ENCODE measurements at places on chromosomes 5 and 9.

- DNase-seq = no peak
These were observed 131.4 kb upstream of the TRIM32 start for GRCh38 chr9:116555556-116556155.

DNA sequence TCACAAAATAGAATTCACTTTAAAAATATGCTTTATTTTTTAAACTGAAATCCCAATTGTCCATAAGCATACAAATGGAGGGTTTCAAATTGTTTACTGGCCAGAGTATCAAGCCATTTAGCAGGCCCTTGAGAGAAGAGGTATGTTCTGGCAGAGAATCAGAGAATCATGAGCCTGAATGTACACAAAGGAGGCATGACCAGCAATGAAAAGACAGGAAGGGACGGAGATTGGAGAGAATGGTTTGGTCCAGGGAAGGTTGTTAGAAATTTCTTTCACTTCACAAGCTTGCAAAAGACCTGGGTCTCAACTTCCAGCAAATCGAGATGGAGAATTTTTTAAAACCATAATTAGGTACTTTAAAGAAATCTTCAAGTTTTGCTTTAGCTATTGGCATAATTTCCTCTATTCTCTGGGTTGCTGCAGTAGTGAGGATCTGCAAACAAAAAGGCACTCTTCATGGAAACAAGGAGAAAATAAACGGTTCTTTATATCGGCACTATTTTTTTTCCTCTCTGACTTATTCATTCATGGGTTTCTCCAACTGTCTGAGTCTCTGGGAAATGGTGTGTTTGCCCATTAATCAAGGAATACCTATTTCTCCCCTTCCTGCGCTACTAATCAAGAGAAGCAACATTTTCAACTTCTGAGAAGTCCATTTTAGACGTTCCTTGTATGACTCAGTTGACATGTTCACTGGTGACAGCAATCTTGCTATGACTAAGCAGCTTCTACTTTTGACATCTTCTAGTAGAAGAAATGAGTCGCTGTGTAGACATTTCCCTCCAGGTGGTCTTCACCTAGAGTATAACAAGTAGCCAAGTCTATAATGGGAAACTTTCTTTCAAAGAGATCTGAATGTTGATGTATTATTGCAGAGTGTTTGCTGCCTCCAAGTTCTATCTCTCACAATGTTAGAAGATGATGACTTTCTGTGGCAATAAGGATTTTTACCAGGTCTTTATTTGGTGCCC lies 23.1 kb upstream of the ERCC6L2 start:
- DNase-seq = no peak

GRCh38 chr5:61704289-61704688 lies 372.2 kb downstream of the ZSWIM6 start:
- no peak for DNase-seq

DNA sequence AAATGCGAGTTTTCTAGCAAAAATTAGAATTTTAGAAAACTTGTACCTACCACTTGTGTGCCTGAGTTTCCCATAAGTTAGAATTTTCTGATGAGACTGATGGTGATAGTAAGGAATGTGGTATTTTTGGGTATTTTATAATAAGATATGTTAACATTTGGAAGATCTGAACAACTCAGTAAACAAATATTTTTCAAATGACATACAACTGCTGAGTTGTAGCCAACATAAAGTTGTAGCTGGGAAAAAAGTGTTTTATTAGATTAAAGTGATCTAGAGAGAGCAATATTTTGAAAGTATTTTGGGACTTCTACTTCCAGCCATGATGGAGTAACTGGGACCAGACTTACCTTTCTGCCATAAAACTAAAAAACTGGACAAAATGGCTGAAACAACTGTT lies 37.9 kb downstream of the GEMIN5 start:
- DNase-seq = no peak

- DNase-seq = no peak
These were observed 59.8 kb upstream of the ZBED3 start for GRCh38 chr5:77146896-77147295.

DNA sequence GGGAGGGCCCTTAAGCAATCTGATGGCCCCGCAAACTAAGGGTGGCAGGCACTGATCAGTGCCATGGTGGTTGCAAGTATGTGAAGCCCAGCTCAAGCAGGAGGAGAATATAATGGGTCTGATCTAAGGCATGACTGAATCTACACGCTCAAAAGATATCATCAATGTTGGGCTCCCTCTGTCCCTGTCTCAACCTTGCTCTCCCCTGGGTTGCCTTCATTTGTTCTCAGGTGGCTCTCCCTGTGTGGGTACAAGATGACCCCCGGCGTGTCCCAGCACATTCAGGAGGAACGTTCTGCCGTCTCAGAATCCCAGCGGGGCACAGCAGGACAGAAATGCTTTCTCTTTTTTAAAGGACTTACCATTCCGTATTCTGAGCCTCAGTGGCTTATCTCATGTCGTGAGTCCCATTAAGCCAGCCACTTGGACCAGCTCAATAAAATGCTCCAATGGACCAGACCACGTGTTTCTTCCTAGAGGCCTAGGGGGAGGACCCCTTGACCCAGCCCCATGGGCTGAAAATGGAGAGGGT lies 12.0 kb upstream of the RNF130 start:
- DNase-seq = no peak

- no peak for DNase-seq
These were observed 12.6 kb upstream of the SEMA5A start for GRCh38 chr5:9558319-9558965.

DNA sequence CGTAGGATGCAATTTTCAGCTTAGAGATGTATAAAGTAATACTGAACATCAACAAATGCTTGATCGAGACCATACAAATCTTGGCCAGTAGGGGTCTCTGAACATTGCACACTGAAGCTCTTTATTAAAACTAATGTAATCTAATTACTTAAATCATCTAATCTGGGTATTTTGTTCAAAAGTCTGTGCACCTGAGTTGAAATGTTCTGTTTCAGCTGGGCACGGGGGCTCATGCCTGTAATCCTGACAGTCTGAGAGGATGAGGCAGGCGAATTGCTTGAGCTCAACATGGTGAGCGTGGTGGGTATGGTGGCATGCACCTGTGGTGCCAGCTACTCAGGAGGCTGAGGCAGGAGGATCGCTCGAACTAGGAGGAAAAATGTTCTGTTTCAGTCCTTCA lies 41.0 kb downstream of the ESM1 start:
- DNase-seq = no peak

- no peak for DNase-seq
These were observed 91.8 kb upstream of the CXCL14 start for GRCh38 chr5:135670588-135670987.

GRCh38 chr5:124662181-124662781 lies 84.2 kb downstream of the ZNF608 start:
- DNase-seq = no peak

DNA sequence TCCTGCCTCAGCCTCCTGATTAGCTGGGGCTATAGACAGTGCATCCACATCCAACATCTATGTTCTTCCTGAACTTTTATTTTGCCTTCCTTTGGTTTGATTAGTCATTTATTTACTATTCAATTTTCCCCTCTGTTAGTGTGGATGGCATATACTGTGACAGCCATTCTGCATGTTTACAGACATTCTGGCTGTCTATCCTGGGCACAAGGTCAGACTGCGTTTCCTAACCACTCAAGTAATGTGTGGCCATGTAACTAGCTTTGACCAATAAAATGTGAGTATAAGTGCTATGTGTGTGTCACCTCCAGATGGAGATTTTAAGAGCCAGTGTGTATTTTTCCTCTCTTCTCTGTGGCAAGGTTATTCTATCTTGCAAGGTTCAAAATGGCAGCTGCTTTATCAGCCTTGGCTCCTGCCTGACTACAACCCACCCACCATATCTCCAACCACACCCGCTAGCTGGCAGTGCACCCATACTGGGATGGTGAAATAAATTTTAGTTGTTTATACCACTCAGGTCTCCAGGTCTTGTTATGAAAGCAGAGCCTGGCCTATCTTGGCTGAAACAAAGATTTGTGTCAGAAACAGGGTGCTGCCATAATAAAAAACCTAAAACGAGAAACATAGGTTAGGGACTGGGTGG lies 32.2 kb downstream of the PDE6A start:
- no peak for DNase-seq

- DNase-seq = no peak
These were observed 14.4 kb upstream of the ABLIM3 start for GRCh38 chr5:149126906-149127305.

- DNase-seq = no peak
These were observed 6.1 kb downstream of the SLCO4C1 start for GRCh38 chr5:102290004-102290403.

DNA sequence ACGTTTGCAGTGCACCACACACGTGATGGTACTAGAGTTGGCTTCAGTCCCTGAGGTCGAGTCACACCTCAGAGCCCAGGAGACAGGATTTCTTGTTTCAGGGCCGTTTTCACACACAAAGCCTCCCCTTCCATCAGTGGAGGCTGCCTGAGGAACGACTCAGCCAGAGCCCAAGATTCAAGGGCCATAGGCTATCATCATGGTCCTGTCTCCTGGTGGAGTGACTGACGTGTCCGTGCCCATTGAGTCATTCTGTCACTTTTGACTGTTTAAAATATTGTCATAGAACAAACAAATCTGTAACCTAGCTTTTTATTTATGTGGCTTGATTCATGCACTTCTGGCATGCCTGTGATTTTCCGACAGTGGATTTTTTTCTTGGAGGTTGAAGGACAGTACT lies 28.3 kb downstream of the CAMK2A start:
- no peak for DNase-seq

- DNase-seq = no peak
These were observed 257.8 kb downstream of the BNC2 start for GRCh38 chr9:16612627-16613026.

- DNase-seq = no peak
These were observed 119.2 kb downstream of the MSX2 start for GRCh38 chr5:174843263-174844250.

DNA sequence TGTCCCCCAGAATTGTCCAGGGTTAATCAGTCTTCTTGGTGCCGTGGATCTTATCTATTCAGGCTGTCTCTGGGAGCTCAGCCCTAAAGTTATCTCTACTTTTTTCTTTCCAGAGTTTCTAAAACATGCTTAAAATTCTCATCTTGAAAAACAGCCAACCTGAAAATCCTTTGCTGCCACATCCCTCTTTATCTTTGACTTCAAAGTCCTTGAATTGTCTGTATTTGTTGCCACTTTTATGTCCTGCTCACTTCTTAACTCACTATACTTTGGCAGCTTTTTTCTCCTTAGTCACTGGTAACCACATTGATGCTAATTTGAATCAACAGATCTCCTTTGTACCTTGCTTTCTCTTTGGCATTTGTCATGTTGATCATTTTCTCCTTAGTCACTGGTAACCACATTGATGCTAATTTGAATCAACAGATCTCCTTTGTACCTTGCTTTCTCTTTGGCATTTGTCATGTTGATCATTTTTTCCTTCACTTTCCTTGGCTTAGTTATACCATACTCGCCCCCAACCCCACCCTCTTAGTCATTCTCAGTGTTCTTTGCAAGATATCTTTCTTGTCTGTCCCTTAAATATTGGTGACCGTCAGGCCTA lies 8.5 kb downstream of the DMXL1 start:
- no peak for DNase-seq

GRCh38 chr5:26563979-26564378 lies 474.4 kb downstream of the CDH9 start:
- no peak for DNase-seq

DNA sequence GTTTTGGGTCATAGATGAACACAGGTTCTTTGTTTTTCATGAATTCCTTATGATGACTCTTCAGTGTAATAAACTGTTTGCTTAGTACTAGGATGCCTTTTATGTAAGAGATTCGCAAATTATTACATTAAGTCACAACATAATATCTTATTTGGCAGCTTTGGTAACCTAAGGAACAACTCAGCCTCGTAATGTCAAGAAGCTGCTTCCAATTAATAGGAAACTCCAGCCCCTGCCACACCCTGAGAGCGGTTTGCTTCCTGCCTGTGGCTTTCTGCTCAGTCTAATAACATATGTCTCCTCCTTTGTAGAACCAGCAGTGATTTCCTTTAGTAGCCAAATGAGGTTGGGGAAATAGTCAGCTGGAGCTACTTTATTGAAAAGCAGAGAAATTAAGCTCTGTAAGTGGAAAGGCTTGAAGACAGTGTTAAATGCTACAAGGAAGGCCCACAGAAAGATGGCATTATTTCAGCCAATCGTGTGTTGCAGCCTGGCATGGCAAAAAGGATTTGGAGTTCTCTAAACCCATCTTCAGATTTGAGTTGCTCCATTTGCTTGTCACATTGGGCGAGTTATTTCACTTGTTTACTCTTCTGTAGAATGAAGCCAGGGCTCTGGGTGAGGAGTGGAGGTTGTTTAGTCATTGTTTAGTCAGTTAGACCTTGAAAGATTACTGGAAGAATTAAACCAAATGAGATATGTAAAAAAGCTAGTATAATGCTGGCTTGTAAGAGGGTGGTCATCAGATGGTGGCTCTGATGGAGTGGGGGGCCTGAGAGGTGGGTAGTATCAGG lies 54.1 kb downstream of the MTAP start:
- no peak for DNase-seq

DNA sequence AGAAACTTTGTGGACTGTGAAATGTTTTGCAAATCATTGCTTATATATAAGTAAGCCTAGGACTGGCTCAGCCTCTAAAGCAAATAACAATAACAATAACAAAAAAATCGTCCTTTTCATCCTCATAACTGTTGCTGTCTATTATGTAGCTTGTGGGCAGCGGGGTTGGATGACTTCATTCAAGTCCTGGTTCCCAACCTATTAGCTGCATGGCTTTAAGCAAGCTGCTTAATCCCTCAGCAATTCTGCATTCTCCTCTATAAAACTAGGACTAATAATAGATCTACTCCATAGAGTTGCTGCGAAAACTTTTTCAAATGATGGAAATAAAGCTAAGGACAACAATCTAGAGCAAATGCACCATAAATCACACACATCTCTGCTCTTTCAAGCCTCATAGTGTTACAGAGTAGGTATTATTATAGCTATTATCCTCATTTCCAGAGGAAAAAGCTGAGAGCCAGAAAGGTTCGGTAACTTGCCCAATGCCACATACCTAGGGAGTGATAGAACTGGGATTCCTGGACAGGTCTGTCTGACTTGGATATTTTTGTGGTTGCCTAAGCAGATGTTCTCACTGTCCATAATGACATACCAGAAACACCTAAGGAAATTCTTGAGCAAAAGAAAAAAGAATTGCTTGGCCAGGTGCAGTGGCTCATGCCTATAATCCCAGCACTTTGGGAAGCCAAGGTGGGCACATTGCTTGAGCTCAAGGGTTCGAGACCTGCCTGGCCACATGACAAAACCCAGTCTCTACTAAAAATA lies 98.8 kb upstream of the ADRA1B start:
- DNase-seq = no peak

- no peak for DNase-seq
These were observed 349.3 kb upstream of the TLE4 start for GRCh38 chr9:79222483-79222882.

DNA sequence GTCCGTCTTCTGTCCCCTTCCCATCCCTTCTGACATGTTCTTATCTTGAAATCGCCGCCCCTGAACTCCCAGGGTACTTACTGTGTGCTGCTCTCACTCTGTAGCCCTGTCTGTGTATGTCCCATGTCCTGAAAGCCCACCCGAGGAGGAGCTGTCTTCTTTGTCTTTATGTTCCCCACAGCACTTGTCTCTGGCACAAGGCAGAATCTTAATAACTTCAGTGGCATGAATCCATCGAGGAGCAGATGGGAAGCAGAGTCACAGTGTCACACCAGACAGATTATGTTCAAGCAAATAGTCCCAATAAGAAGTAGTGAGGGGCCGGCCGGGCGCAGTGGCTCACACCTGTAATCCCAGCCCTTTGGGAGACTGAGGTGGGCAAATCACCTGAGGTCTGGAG lies 29.7 kb upstream of the LTC4S start:
- DNase-seq = no peak

GRCh38 chr5:149387982-149388381 lies 8.9 kb upstream of the IL17B start:
- no peak for DNase-seq

Data from brain pericyte (primary cell).